ENCODE measurements at places on chromosomes 12 and 14. TPM values are rescaled to one million over a fixed set of nuclear protein-coding genes. Genes with fewer than 3 reads are reported as not detected.
A peak's percentile ranks its signal among the peaks of the same experiment; 100 is the strongest.

GRCh38 chr12:38316391-38317129, at the start of gene ALG10B:
Gene ALG10B (plus strand): TSS chr12:38316774. CDS start chr12:38316894, 120 bp downstream.
- peak within 1 kb of the TSS; percentile 74 for H3K4me3 ChIP-seq
- H3K27me3 ChIP-seq: no peaks in the 10 kb centered on the region
- H3K36me3 ChIP-seq: peaks cover 22% of the 10 kb centered on the region
- H3K4me1 ChIP-seq: no peaks in the 10 kb centered on the region

- H3K4me3 ChIP-seq: no peak overlapping the region
- no peaks in the 10 kb centered on the region for H3K4me1 ChIP-seq
- H3K36me3 ChIP-seq: no peaks in the 10 kb centered on the region
- H3K27ac ChIP-seq: no peak overlapping the region
Observed at GRCh38 chr12:585062-586061, 77.9 kb downstream of the NINJ2 start.

DNA sequence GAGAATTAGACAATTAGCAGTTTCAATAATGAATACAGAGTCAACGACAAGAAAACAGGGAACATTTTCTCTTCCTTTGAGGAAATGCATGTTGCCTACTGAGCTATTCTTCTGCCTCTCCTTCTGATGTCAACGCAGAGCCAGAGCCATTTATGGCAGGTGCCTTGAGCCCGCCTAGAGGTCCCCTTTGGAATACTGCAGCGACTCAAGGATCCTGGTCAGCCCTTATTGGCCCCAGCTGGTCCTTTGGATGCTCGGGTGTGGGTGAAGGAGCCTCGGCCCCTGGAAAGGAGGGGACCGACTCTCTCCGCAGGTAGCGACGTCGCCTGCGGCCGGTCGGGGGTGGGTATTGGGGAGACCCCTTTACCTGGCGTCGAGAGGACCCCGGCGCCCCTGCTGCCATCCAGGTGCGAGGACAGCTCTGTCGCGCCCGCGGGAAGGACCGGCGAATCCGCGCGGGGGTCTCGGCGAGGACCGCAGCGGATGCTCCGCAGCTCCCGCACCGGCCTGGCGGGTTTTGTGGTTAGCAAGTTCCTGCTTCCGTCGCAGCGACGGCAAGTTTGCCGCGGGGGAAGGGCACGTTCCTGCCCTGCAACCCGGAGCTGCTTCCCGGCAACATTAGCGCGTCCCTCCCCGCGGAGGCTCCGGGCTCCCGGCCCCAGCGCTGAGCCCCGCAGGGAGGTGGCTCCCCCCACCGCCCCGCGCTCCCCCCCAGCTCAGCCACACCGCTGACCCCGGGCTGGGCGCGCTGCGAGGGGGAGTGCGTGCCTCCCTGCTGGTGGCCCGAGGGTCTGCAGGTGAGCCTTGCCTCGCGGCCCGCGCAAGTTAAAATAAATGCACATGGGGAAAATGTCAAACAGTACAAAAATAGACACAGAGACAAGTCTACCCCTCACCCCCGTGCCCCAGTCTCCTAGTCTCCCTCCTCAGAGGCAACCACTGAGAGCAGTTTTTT, at the start of gene MANSC1:
TSS of gene MANSC1 (minus strand) at position 532 of the 955 bp plus-strand sequence. CDS start 6,928 bp downstream, outside the sequence.
- H3K4me3 ChIP-seq: peak within 1 kb of the TSS; percentile 90
- H3K27me3 ChIP-seq: no peaks in the 10 kb centered on the region
- peak; percentile 78 for DNase-seq
- peak within 1 kb of the TSS; percentile 82 for H3K27ac ChIP-seq

DNA sequence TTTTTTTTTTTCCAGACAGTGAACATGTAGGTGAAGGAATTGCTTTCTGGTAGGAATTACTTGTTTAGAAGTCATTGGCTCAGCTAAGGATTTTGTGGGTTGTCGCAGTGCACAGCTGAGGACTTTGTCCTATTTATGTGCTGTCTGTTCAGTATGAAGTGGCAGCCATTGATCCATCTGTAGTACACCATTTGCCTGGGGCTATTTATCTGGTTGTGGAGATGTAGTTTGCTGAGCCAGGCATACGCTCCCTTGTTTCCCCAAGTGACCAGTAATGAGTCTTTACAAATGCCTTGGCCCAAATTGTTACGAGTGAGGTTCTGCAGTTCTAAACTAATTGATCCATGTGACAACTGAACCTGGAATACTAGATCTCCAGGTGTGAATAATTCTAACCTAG, 140.1 kb downstream of the NRXN3 start:
- no peak overlapping the region for H3K4me3 ChIP-seq
- DNase-seq: no peak
- no peaks in the 10 kb centered on the region for H3K27me3 ChIP-seq
- no peaks in the 10 kb centered on the region for H3K36me3 ChIP-seq

DNA sequence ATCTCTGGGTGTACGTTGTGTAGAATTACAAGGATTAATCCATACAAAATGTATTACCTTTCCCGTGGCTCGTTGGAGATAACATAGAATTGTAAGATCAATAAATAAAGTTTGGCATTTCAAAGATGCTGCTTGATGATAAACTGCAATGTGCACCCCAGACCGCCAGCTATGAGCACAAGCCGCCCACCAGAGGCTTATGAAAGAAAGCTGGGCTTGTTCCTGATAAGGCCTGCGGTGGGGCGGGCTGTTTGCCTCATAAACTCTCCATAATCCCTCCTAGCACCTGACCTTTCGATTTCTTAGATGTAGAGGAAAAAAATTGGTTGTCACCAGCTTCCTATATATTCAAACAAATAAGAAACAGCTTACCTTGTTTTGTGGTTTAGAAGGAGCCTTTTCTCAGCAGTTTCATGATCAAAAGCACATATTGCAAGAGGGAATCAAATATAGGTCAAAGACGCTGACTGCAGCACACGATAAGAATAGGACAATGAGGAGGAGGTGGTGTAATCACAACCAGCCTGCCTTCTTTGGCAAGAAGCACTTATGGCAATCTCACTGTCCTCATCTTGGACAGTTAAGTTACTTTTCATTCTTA, 293.6 kb downstream of the RMST start:
- no peaks in the 10 kb centered on the region for H3K27me3 ChIP-seq
- DNase-seq: no peak
- peaks cover 3% of the 10 kb centered on the region for H3K4me1 ChIP-seq
- no peaks in the 10 kb centered on the region for H3K36me3 ChIP-seq
- H3K27ac ChIP-seq: peak overlapping the region; percentile 59

The ASB2 gene
- 22.4 TPM for polyA plus RNA-seq

The SSPN gene
- 18.2 TPM for polyA plus RNA-seq

The KLRD1 gene
- polyA plus RNA-seq: 0.25 TPM

The MIP gene
- not detected for polyA plus RNA-seq

DNA sequence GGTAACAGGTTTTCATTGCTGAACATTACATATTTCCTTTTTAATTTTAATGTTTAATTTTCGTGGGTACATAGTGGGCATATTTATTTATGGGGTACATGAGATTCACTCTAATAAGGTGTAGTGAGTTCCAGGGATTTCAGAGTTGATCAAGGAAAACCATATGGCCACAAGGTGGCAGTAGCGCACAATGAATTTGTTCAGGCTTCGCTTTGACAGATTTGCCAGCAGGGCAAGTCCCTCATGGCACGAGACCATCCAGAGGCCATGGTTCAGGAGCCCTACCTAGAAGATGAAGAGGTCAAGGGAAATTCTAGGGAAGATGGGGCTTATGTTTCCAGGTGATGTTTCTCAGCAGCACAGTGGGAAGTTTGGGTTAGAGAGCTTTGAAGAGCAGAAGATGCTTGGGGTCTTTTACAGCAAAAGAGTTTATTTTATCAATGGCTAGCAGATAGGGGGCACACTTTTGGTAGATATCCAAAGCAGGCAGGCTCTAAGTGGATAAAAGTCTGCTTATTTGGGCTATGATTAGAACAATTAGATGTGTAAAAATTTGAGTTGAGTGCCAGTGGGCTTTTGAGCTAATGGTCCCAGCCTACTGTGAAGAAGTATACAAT, 1004.4 kb downstream of the AACS start:
- no peak for DNase-seq
- no peak overlapping the region for H3K27ac ChIP-seq
- no peaks in the 10 kb centered on the region for H3K36me3 ChIP-seq
- no peaks in the 10 kb centered on the region for H3K27me3 ChIP-seq
- H3K4me3 ChIP-seq: no peak overlapping the region
- H3K4me1 ChIP-seq: no peaks in the 10 kb centered on the region

DNA sequence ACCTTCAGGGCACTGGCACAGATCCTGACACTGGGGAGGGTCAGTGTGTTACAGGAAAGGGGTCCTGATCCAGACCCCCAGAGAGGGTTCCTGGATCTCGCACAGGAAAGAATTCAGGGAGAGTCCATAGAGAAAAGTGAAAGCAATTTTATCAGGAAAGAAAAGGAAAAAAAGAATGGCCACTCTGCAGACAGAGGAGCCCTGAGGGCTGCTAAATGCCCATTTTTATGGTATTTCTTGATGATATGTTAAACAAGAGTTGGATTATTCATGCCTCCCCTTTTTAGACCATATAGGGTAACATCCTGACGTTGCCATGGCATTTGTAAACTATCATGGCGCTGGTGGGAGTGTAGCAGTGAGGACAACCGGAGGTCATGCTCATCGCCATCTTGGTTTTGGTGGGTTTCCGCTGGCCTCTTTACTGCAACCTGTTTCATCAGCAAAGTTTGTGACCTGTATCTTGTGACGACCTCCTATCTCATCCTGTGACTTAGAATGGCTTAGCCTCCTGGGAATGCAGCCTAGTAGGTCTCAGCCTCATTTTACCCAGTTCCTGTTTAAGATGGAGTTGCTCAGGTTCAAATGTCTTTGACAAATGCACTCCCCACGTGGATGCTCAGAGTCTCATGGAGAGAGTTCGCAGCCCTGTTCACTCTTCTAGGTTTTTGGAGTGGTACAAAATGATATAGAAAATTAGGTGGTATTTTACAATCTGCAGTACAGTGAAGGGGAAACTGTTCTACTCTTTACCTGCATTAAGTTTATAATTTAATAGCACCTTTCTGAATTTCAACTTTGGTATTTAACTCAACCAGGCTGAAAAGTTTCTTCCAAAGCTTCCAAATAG, 1363.7 kb upstream of the TMEM132C start:
- H3K27me3 ChIP-seq: peaks cover 17% of the 10 kb centered on the region
- H3K36me3 ChIP-seq: no peaks in the 10 kb centered on the region
- H3K4me1 ChIP-seq: no peaks in the 10 kb centered on the region
- no peak overlapping the region for H3K27ac ChIP-seq
- H3K4me3 ChIP-seq: no peak overlapping the region

The GPRC5D gene
- polyA plus RNA-seq: not detected

- no peaks in the 10 kb centered on the region for H3K4me1 ChIP-seq
- H3K4me3 ChIP-seq: no peak overlapping the region
- DNase-seq: peak; percentile 41
- no peaks in the 10 kb centered on the region for H3K27me3 ChIP-seq
Observed at GRCh38 chr12:213527-213932, 427 bp downstream of the SLC6A12 start.

DNA sequence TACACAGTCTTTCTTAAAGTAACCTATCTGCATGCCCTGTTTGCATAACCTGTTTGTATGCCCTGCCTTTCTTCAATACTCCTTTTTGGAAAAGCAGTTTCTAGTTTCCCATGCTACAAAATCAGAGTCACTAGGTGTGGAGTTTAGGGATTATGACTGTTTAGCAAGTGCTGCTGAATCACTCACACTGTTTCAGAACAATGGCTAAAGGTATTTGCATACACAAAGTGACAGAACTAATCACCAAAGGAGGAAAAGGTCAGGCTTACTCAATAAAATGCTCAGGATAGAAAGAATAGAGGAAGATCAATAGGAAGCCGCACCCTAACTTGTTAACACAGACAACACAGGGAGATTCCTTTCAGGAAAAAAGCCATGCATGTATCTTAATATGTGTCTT, 19.4 kb downstream of the EGLN3 start:
- peaks cover 17% of the 10 kb centered on the region for H3K36me3 ChIP-seq
- peaks cover 10% of the 10 kb centered on the region for H3K4me1 ChIP-seq
- no peak overlapping the region for H3K27ac ChIP-seq
- H3K27me3 ChIP-seq: no peaks in the 10 kb centered on the region
- no peak overlapping the region for H3K4me3 ChIP-seq

DNA sequence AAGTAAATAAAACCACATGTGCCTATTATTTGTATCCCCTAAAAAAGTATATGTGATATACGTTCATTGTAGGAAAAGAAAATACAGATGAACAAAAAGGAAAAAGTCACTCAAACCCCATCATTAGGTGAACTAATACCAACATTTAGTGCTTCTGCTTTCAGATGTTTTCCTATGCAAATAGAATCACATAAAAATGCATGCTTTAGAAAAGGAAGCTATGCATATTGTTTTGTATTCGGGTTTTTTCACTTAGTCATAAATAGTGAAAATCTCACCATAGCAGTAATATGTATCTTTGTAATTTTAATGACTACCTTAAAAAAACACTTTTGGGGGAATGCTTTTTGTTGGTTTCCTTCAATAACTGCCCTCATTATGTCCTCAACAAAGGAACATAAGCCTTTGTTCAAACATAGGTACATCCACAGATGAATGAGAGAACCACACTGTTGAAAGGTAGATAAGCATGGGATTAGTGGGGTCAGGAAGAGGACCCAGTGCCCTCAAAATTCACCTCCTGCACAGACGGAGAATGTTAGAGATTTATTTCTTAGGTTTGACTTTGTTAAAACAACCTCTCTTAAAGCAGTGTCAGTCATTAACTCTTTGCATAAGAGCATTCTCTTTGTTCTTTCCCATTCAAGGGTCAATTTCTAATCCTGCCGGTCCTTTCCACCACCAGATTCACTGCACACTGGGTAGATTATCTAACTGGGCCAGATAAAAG, 6.5 kb downstream of the AMDHD1 start:
- H3K27ac ChIP-seq: no peak overlapping the region
- DNase-seq: no peak
- no peaks in the 10 kb centered on the region for H3K36me3 ChIP-seq
- no peak overlapping the region for H3K4me3 ChIP-seq

- H3K36me3 ChIP-seq: no peaks in the 10 kb centered on the region
- no peak overlapping the region for H3K27ac ChIP-seq
- H3K4me1 ChIP-seq: no peaks in the 10 kb centered on the region
- no peak overlapping the region for H3K4me3 ChIP-seq
Observed at GRCh38 chr14:83470466-83470865, 1936.8 kb upstream of the SEL1L start.

DNA sequence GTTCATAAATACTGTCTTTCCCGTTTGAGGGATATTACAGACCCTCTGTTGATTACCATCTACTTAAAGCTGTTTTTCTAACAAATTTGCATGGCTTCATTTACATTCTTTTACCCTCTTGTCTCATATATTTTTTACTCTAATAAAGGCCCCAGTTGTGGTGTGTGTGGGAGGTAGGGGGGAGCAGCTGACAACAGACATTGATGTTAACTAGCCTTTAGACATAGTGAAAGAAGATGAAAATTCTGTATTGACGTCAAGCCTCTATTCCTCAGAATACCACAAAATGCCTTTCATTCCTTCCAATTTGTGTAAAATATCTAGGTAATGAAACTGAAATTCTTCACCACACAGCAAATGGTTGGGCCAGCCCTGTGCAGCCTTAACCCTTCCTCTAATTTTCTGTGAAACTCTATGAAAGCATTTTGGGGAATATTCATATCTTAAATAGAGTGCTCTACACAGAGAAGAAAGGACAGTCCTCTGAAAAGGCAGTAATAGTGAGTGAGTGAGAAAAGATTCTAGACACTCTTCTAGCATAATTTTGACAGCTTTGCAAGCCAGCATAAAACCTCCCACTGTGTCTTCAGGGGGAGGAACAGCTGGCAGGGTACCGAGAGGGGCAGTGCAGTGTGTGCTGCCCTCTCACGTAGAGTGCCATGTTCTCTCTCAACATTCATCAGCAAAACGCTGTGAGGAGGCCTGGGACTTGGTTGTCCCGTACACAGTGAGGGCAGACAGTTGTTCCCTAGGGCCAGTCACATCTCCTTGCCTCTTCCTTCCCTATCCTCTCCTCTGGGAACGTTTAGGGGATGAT, 20.1 kb upstream of the CERS5 start:
- no peak overlapping the region for H3K27ac ChIP-seq
- H3K4me1 ChIP-seq: peaks cover 57% of the 10 kb centered on the region
- DNase-seq: no peak
- H3K27me3 ChIP-seq: no peaks in the 10 kb centered on the region
- H3K36me3 ChIP-seq: no peaks in the 10 kb centered on the region
- H3K4me3 ChIP-seq: no peak overlapping the region

The RNASE3 gene
- 0.12 TPM for polyA plus RNA-seq

Data from heart left ventricle (tissue), 16 donors.